Fibroblast of villous mesenchyme (primary cell): ENCODE measurements at places on chromosomes 4 and X. TPM values are rescaled to one million over a fixed set of nuclear protein-coding genes. Genes with fewer than 3 reads are reported as not detected.
A peak's percentile ranks its signal among the peaks of the same experiment; 100 is the strongest.

DNA sequence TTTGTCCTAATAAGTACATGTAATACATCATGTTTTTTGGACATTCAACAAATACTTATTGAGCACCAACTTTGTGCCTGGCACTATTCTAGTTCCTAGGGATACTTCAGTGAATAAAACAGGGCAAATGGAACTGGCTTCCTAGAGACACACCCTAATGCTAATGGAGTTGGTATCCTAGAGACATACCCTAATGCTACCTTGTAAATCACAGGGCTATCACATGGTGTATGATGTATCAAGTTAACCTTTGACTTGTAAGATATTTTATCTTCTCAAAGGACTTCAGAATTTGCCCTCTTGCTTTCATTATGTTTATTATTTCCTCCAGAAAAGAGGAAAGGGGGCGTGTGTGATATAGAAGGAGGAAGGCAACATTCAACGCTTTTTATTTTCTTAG is 10.1 kb downstream of the GK start:
- DNase-seq, result no peak

DNA sequence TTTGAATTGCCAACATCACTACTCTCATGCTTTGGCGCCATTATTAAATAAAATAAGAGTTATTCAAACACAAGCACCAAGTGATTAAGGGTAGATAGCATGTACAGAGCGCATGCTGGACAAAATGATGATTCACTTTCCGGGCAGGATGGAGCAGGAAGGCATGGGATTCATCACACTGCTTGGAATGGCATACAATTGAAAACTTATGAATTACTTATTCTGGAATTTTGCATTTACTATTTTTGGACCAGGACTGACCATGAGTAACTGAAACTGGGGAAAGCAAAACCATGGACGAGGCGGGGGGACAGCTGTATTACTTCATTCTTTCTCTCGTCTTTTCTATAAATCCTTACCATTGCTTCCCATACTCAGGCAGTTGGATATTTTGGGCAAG is 28.5 kb upstream of the FGF5 start:
- DNase-seq, result peak; percentile 57

DNA sequence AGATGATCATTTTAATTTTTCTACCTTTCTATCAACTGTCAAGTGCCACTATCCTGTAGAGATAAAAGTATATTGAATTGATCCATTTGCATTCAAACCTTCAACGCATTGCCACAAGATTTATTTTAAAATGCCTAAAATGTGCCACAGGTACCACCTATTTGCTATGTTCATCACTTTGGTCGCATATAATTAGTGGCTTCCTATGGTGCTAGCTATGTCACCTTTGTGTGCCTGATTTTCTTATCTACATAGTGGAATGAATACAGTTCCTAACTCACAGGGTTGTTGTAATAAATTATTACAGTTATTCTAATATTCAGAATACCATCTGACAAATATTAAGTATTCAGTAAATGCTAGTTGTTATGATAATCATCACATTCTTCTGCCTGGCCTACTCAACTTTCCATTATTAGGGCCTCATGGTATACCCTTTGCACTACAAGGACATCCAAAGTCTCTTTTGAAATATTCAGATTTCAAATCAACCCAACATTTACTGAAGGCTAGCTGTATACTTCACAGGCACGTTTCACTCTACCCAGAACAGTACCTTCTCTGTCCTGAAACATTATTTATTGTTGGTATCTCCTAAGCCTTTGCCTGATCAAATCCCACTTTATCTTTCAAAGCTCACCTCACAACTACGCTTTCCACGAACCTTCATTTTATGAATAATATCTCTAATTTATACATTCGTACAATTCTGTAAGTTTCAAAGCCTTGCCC is 62.4 kb downstream of the ANXA10 start:
- no peak for DNase-seq

DNA sequence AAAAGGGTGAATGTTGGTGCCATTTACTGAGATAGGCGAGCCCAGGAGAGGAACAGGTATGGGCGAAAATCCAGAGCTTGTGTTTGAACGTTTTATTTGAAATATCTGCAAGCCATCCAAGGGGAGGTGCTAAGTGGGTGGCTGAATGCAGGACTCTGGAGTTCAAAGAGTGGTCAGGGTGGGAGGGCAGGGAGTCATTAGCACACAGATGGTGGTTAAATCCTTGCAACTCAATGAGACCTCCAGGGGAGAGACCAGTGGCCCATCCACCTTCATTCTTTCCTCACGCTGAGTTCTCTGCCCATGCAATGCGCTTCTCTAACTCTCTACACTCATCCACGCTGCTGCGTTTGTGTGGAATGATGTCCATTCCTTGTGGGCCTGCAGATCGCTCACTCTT is 101.1 kb downstream of the VCX3B start:
- no peak for DNase-seq

GRCh38 chr4:112510291-112511092 is 5.5 kb downstream of the NEUROG2 start:
- no peak for DNase-seq

DNA sequence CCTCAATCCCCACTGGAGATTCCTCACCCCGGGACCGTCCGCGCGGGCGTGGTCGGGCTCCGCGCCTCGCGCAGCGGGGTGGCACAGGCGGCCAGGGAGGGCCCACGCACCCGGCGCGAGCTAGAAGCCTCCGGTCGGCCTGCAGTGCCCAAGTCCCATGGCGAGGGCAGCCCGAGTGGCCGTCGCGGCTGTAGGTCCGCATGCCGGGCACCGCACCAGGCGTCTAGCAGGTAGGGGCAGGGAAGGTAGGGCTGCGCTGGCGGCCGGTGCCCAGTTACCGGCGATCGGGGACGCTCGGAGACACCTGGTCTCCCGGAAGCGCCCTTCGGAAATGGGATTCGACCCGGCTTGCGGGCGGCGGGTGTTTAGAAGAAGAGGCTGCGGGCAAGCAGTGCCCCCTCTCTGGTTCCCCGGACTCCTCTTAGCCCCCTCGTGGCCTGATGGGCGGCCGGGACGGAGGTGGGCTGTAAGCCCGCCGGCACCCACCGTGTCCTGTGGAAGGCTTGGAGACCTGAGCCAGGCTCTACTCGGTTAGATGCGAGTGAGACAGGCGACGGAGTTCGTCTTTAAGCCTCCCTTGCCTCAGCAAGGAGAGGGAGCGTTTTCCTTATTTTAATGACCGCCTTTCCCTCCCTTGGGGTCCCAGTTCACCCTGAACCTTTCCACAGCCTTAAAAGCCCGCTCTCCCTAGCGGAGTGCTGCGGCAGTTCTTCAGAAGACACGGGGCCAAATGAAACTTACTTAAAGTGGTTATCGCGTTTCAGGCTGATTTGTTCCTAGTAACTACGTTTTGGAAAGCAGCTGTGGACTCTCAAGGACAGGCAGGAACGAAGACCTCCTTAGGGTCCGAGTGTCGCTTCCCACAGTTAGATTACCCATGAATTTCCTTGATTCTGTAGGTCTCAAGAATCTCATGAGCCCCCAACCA is 821 bp downstream of the SLITRK2 start:
- no peak for DNase-seq

DNA sequence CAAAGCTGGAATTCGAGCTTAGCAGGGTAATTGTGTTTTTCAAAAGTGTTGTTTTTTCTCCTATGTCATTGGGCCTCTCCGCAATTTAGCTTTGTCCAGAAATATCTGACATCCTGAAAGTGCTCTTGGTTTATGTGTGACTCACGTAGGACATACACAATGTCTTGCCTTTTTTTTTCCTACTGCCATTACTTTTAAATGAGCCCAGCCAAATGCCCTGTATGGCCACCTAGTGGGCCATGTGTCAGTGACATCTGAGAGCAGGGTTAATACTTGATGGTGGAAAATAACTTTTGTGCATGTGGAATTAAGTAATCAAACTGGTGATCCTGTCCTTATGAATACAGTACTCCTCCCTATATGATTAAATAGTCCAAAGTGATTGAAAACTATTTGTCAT is 1411.1 kb upstream of the TENM3 start:
- no peak for DNase-seq

DNA sequence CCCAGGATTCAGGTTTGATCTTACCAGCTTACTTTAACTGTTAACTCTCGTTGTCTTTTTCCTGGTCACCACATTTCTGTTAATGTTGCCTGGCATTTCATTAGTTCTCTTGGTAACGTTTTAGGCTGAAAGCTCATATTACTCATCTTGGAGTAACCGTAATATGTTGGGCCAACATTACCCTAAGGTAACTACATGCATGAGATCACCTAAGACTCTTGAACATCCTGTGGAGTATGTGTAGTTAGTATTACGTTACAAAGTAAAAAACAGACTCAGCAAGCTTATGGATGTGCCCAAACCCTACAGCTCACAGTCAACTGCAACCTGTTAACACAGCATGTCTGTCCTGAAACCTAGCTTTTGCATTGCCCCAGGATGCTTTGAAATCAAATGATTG is 203.3 kb upstream of the HS3ST1 start:
- no peak for DNase-seq

- DNase-seq, result no peak
These were observed 119.3 kb upstream of the STS start for GRCh38 chrX:7028246-7028645.

DNA sequence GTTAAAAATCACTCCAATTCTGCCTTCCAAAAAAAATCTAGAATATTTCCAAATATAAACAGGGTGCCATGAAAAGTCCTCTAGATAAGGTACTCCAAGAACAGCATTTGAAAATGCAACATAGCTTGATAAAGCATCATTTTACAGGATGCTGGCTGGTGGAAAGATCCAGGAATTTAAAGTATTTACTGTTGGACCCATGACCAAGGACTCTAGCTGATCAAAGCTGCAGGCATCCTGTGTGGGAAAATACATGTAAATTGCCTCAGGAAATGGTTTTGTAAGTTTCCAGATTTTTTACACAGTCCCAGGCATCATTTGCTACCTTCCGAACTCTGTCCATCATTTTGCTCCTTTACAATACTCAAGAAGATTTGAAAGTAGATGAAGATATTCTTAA is 164.4 kb downstream of the GRIA3 start:
- DNase-seq, result no peak

DNA sequence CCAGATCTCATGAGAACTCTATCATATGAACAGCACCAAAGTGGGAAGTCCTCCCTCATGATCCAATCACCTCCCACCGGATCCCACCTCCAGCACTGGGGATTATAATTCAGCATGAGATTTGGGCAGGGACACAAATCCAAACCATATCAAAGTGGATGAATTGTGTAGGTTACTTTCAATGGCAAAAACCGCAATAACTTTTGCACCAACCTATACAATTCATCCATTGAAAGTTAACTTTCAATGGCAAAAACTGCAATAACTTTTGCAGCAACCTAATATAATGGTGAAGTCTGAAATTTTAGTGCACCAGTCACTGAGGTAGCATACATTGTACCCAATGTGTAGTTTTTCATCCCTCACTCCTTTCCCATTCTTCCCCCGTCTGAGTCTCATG is 16.6 kb downstream of the STK32B start:
- DNase-seq, result no peak

- no peak for DNase-seq
These were observed 278.7 kb upstream of the CLNK start for GRCh38 chr4:10963241-10963640.

- DNase-seq, result no peak
These were observed 48.9 kb downstream of the CHIC2 start for GRCh38 chr4:54015423-54016030.

DNA sequence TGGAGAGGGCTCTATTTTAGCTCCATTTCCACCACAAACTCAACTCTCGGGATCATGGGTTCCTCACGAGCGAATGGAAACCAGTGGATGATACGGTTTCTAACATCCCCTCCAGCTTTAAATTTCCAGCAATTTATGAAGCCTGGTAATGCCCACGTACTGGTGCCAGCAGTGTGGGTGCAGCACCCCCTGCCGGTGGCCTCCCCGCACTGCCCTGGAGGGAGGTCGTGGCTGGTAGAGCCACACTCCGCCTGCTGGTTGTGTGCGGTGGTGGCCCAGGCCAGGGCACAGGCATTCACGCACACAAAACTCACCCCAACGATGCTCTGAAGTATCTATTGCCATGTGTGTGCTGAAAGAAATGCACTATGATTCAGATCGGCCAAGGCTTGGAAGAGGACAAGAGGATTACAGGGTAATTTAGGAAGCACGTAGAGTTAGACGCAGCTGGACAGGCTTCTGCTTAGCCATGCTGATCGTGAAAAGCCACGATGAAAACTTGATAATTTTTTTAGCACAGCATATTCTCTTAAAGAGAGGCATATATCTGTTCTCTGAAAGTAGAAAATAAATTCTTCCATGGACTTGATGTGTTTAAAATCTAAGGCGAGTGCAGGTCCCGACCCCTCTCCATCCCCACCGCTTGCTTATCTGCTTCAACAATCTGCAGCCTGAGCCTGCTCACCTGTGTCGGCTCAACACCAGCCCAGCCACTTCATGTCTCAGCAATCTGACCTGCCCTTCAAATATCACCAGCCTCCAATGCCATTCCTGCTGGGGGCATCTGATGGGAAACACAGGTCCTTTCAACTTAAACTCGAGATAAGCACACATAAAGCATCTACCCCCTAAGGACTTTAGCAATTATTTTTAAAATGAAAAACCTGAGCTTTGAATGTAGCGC is 59.1 kb downstream of the SCD5 start:
- DNase-seq, result peak; percentile 54

DNA sequence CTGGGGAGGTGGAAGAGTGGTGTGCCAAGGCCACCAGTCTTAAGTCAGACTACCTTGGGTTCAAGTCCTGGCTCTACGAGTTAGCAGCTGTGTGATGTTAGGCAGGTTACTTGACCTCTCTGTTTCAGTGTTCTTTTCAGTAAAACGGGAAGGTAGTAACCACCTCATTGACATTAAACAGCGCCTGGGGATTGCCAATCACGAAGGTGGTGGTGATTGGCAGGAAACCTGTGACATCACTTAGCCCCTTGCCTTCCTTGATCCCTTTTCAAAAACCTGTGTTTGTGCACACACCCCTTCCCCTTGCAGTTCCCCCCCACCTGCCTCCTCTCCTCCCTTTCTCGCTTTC is 7.6 kb downstream of the KLF3 start:
- DNase-seq, result no peak

TEC gene
- 0.32 and 0.43 TPM in 2 replicates for total RNA-seq

GRIA2 gene
- total RNA-seq, result 1.9 TPM in 1 of 2 replicates, not detected in the other

NAP1L3 gene
- total RNA-seq, result 5.5 and 9.1 TPM in 2 replicates

ARX gene
- total RNA-seq, result not detected in 2 replicates

MEPE gene
- not detected in 2 replicates for total RNA-seq

TLR10 gene
- not detected in 2 replicates for total RNA-seq

FABP2 gene
- total RNA-seq, result not detected in 2 replicates

BTC gene
- total RNA-seq, result 0.43 TPM in 1 of 2 replicates, not detected in the other

IL2RG gene
- not detected in 2 replicates for total RNA-seq

PCYT1B gene
- total RNA-seq, result 0.64 and 0.86 TPM in 2 replicates

SOWAHD gene
- 0.43 TPM in 1 of 2 replicates, not detected in the other for total RNA-seq

DDIT4L gene
- total RNA-seq, result 3.0 and 3.5 TPM in 2 replicates
